ENCODE measurements at places on chromosomes 6 and 20.

DNA sequence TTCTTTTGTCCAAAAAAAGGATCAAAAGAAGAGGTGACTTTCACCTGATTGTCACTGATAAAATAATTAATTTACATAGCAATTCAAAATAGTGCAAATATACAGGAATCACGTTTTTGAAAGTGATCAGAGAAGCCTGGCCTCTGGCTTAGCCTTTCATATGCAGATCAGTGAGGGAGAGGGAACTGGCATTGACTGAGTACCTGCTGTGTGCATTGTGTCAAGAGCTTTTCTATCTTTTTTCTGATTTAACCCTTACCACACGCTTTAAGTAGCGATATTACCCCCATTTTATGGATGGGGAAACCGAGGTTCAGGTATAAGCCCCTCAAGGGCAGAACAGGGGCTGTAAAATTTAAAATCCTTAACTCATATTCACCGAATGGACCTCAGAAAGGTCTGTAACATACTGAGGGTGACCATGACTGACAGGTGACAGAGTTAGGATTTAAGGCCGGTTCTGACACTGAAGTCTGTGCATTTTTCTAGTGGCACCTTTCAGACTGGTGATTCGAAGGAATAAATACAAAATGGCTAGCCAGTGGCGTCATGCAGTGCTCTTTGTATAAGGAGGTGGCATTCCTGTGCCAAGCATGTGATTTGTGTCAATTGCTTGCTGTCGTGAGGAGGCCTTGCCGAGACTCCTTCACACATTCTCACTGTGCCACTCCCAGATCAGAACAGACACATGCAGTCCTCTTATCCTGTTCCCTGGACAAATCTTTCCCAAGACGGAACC lies 310.2 kb downstream of the TSHZ2 start:
- no peaks in the 10 kb centered on the region for H3K4me1 ChIP-seq
- no peak for ATAC-seq
- no peak overlapping the region for H3K4me3 ChIP-seq
- H3K27me3 ChIP-seq, result no peaks in the 10 kb centered on the region
- H3K27ac ChIP-seq, result no peak overlapping the region
- H3K36me3 ChIP-seq, result peaks cover 27% of the 10 kb centered on the region

DNA sequence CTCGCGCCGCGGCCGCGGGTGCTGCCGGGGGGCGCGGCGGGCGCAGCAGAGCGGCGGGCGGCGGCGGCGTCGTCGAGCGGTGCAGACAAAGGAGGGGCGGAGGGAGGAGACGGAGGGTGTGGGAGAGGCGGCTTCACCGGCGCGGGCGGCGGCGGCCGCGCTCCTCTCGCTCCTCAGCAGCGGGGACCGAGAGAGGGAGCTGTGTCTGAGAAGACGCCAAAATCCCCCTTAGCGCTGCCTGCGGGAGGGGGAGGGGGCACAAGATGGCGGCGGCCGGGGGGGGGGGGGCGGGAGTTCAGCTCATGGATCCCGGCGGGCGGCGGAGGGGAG lies 296 bp downstream of the ADNP start:
- H3K27me3 ChIP-seq, result no peaks in the 10 kb centered on the region
- peak overlapping the region; percentile 94 for H3K4me3 ChIP-seq
- peak; percentile 31 for ATAC-seq
- peak overlapping the region; percentile 91 for H3K27ac ChIP-seq

GRCh38 chr6:143457563-143458359 lies 7.2 kb downstream of the PEX3 start:
- H3K4me1 ChIP-seq, result peaks cover 19% of the 10 kb centered on the region
- H3K27ac ChIP-seq, result no peak overlapping the region
- H3K4me3 ChIP-seq, result no peak overlapping the region
- no peak for ATAC-seq

DNA sequence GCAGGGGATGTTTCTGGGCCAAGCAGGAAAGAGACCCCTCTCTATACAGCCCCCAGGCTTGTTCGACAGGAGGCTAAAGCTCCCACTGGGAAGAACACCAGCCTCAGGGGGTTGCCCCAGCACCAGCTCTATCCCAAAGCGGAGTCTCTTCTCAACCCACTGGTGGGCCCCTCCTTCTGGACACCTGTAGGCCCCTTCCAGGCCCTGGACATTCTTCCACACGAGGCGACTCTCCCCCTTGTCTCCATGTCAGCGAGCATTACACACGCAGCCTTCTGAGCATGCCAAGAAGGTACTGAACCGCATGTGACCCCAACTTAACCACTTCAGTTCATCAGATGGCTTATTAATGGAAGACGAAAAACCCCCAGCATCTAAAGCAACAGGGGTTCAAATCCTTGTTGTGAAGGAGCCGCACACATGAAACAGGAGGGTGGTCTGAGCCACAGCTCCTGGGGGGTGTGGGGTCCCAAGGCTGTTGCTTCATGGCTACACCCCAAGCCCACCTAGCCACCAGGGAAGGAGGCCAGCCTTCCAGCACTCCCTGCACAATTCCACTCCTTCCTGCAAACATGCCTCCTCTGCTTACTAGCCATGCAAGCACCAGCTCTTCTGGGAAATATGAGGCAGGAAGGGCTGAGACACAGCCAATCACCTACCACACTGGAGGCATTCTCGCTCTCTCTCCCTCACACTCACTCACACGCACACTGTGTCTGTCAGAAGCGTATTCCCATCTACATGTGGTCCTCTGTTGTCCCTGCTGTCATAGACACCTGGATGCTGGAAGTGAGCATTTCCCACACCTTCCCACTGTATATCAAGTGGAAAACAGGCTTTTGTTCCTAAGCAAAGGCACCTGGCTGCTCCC lies 104.5 kb downstream of the NOL4L start:
- H3K4me3 ChIP-seq, result no peak overlapping the region
- H3K4me1 ChIP-seq, result peaks cover 33% of the 10 kb centered on the region
- ATAC-seq, result no peak
- H3K36me3 ChIP-seq, result peaks cover 7% of the 10 kb centered on the region
- peak overlapping the region; percentile 44 for H3K27ac ChIP-seq

GRCh38 chr6:18551228-18551627 lies 164.1 kb downstream of the RNF144B start:
- no peak overlapping the region for H3K4me3 ChIP-seq
- no peaks in the 10 kb centered on the region for H3K36me3 ChIP-seq
- no peak overlapping the region for H3K27ac ChIP-seq
- no peak for ATAC-seq
- peaks cover 29% of the 10 kb centered on the region for H3K27me3 ChIP-seq
- H3K4me1 ChIP-seq, result no peaks in the 10 kb centered on the region

GRCh38 chr20:44495257-44495656 lies 19.6 kb downstream of the TTPAL start:
- peak; percentile 34 for ATAC-seq
- no peaks in the 10 kb centered on the region for H3K27me3 ChIP-seq
- peaks cover 52% of the 10 kb centered on the region for H3K4me1 ChIP-seq
- peaks cover 100% of the 10 kb centered on the region for H3K36me3 ChIP-seq
- H3K27ac ChIP-seq, result peak overlapping the region; percentile 94
- H3K4me3 ChIP-seq, result peak overlapping the region; percentile 70

DNA sequence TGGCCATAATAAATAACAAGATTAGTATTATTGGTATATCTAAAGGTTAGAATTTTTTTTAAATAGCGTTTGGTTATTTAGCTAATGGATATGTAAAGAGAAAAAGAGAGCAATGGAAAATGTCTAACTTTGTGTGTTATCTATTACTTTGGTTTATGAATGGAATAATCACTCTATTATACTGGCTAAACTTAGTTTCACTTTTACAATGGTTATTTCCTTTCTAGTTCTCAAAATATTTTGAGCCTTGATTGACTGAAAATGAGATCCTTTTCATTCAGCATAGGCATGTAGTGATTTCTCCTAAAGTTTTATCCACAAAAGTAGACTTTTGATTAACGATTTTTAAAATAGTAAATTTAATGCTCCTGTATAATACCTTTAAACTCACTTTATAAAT lies 51.6 kb upstream of the MLIP start:
- no peak overlapping the region for H3K27ac ChIP-seq
- H3K4me1 ChIP-seq, result no peaks in the 10 kb centered on the region

DNA sequence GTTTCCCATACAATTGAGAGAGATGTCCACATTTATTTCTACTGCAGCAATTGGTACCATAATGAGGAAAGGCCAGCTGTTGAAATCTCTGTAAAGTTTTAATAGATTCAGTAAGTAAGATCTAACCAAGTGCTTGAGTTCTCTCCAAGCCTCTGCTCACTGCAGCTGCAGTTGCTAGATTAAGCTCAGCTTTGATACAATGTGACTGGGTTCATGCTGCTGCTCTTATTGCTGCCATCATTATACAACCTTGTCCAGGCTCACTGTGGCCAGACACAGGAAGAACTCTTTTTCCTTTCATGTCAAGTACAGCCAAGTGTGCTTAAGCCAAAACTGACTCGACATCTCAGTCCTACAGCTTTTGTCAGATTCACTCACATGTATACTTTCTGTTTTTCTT lies 423.5 kb downstream of the GJA1 start:
- no peak for ATAC-seq
- H3K27ac ChIP-seq, result no peak overlapping the region
- H3K27me3 ChIP-seq, result peaks cover 3% of the 10 kb centered on the region
- H3K36me3 ChIP-seq, result no peaks in the 10 kb centered on the region

DNA sequence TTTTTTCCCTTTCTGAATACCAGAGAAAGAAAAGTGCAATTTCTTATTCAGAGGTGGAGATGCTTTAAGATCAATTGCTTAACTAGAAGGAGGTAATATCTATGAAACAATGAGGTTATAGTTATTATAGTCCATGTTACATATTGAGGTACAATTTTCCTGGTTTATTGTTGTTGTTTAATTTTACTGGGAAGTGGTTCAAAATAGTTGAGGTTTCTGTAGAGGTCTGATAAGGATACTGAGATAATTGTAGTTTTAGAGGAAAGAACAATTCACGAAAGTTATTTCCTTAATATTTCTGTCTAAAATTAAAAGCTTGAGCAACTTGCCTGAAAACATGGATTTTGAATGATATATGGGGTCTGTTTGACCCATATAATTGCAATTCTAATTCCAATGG lies 51.4 kb downstream of the DOK5 start:
- no peaks in the 10 kb centered on the region for H3K36me3 ChIP-seq
- H3K27ac ChIP-seq, result no peak overlapping the region
- peaks cover 4% of the 10 kb centered on the region for H3K27me3 ChIP-seq
- no peak overlapping the region for H3K4me3 ChIP-seq
- ATAC-seq, result no peak
- H3K4me1 ChIP-seq, result no peaks in the 10 kb centered on the region

- ATAC-seq, result no peak
- no peak overlapping the region for H3K4me3 ChIP-seq
- H3K27ac ChIP-seq, result no peak overlapping the region
- no peaks in the 10 kb centered on the region for H3K36me3 ChIP-seq
- H3K27me3 ChIP-seq, result peaks cover 27% of the 10 kb centered on the region
Observed at GRCh38 chr6:131768964-131769363, 38.9 kb upstream of the ENPP1 start.

DNA sequence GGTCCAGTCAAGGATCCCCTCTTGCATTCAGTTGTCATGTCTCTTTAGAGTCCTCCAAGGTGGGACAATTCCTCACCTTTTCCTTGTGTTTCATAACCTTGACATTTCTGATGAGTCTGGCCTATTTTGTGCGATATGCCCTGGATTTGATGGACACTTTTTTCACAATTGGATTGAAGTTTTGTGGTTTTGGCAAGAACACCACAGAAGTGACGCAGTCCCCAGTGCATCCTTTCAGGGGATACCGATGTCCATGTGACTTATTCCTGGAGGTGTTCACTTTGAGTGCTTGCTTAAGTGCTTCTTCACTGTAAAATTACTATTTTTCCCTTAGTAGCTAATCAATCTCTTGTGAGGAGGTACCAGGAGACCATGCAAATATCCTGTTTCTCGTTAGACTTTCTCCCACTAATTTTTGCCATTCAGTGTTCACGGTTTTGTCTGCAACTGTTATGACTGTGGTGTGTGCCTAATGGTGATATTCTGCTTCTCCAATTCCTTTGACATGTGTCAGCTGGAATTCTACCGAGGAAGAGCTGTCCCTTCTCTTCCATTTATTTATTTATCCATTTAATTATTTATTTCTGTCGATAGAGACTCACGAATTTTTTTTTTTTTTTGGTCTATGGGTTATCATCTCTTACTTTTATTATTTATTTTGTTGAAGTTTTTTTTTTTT lies 30.8 kb downstream of the BPIFB4 start:
- H3K4me1 ChIP-seq, result no peaks in the 10 kb centered on the region
- no peak overlapping the region for H3K4me3 ChIP-seq
- no peaks in the 10 kb centered on the region for H3K36me3 ChIP-seq
- no peak for ATAC-seq
- no peak overlapping the region for H3K27ac ChIP-seq

DNA sequence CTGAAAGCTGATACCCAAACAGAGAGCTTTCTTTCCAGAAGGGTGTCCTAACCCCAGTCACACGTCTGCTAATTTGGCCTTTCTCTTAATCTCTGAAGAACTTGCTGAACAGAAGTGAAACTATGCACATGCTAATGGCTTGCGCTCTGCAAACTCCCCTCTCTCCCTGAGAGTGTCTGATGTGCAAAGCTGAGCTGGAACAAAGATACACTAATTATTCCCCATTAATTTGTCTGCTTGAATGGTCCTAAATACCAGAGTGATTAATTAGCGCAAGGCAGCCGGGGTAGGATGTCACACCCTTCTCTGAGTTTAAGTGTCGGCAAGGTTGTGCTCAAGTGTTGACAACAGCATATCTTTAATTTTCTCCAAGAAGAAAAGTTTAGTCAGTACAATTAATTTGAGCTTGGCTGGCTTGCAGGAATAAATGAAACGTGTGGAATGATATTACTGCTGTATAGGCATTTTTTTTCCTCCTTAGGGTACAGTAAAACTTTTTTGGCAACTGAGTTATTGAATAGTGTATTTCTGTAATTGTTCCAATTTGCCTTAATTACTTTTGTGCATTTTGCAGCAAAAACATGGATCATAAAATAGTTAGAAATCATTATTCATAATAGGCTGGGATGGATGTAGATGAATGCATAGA lies 715.9 kb upstream of the POU3F2 start:
- no peaks in the 10 kb centered on the region for H3K36me3 ChIP-seq
- no peak overlapping the region for H3K4me3 ChIP-seq
- H3K27ac ChIP-seq, result no peak overlapping the region

GRCh38 chr6:166969390-166970002 lies 13.1 kb upstream of the RNASET2 start:
- peak overlapping the region; percentile 27 for H3K27ac ChIP-seq
- H3K36me3 ChIP-seq, result no peaks in the 10 kb centered on the region
- ATAC-seq, result peak; percentile 62
- H3K4me3 ChIP-seq, result peak overlapping the region; percentile 57

DNA sequence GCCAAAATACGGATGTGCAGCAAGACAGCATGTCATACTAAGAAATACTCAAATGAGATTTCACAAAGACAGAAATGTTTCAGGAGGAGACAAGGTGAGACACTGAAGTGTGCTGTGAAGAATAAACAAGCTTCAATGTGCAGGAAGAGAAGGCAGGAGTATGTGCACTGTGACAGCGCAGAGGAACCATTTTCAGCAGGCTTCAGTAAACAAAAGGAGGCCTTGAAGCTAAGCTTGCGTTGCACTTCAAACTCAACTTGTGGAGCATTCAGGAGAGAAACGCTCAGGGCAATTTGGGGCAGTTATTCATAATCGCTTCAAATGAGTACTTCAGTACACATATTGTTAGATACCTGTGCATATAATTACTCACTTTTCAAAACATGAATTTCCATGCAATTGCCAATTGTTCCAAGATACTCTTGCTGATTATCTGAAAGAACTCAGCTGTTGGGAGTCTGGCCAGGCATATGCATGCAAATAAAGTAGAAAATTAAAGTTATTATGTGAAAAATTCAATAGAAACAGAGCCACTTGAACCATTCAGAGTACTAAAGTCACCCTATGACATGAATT lies 234.2 kb upstream of the OPRM1 start:
- H3K4me1 ChIP-seq, result no peaks in the 10 kb centered on the region
- no peak overlapping the region for H3K27ac ChIP-seq
- no peaks in the 10 kb centered on the region for H3K27me3 ChIP-seq
- no peak for ATAC-seq
- no peaks in the 10 kb centered on the region for H3K36me3 ChIP-seq
- H3K4me3 ChIP-seq, result no peak overlapping the region
